Fibroblast of skin of right biceps (primary cell): ENCODE measurements at places on chromosomes 6 and 20.

DNA sequence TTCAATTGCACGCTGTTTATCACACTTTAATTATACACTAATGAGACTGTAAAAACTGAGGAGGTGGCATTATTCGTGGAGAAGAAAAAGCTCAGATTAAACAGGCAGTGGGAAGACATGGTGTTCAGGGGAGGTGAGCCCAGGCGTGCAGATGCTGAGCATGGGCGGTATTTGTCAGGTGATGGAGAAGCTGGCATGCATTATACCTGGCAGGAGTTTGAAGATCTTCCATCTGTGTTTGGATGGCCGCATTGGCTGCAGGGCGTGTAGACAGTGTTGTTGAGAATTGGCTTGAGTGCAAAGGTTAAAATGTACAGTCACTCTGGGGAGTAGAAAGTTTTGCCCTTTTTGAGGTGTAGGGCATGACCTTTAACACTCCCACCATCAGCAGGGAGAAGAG is 213.8 kb downstream of the ERMARD start:
- DNase-seq = no peak

- DNase-seq = no peak
Observed at GRCh38 chr6:37285861-37286311, 27.9 kb upstream of the TMEM217 start.

- DNase-seq = peak; percentile 62
Observed at GRCh38 chr6:31246051-31246521, 25.8 kb downstream of the HLA-C start.

- no peak for DNase-seq
Observed at GRCh38 chr6:128238225-128238624, 282.2 kb downstream of the PTPRK start.

DNA sequence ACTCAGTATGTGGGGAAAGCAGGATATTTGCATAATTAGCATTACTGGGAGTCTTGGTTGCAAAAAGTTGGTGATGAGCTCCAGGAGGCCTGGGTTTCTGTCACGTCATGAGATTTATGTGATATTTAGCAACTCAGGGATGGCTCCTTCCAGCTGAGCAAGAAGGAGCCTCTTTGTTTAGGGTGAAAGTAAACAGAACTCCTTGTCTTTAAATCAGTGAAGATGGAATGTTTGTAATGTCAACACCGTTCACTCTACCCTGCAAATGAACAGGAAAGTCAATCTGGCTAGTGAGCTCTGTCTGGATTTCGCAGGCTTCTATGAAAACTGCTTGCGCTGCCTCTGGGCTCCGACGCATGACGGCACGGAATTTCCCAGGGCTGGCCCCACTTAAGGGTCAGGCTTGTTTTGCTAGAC is 86.9 kb downstream of the PXDC1 start:
- DNase-seq = peak; percentile 40

GRCh38 chr6:129704708-129705107 is 5.3 kb downstream of the ARHGAP18 start:
- no peak for DNase-seq

DNA sequence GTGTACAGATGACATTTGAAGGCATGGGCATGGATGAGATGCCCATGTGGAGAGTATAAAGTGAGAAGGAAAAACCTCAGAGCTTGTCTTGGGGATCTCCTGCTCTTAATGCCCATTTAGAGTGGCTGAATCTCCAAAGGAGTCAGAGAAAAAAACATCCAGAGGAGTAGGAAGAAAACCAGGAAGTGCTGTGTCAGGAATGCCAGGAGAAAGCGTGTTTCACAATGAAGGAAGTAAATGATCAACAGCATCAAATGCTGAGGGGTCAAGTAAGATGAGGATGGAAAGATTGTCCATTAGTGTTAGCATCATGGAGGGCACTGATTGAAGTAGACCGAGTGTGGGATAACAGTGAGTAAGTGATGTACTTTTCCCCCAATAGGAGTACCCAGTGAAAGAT is 56.1 kb downstream of the FIG4 start:
- no peak for DNase-seq

DNA sequence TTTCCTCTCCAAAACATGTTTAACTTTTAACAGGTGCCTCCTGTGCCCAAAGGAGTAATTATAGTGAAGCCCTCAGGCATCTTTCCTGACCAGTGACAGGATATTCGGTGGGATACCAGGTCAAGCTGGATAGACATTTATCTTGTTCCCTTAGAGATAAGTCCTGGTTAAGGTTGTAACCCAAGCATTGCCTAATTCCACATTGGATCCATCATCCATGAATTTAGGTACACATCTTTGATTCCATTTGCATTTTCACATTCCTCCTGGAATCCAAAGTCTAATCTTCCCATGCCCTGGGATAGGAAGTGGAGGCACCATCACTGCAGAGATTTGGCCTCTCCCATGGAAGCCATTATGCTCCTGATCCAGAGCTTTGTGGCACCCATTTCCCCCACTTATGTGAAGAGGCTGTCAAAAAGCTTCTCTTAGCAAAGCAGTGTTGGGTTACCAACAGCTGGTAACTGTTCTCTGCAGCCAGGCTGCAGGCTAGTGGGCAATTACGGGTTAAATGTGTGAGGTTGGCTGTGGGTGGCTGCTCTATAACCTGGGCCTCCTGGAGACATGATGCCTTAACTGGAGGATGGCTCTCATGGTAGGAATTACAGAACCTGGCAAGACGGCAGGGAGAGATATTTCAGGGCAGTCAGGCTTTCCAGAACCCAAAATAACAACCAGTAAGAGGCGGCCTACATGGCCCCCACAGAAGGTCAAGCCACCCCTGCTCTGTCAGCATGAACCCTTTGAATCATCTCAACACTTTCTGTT is 96.9 kb upstream of the VGLL2 start:
- no peak for DNase-seq

GRCh38 chr6:127367023-127367375 is 23.6 kb upstream of the ECHDC1 start:
- DNase-seq = no peak

- DNase-seq = no peak
Observed at GRCh38 chr6:160051390-160051789, 70.2 kb upstream of the SLC22A1 start.

DNA sequence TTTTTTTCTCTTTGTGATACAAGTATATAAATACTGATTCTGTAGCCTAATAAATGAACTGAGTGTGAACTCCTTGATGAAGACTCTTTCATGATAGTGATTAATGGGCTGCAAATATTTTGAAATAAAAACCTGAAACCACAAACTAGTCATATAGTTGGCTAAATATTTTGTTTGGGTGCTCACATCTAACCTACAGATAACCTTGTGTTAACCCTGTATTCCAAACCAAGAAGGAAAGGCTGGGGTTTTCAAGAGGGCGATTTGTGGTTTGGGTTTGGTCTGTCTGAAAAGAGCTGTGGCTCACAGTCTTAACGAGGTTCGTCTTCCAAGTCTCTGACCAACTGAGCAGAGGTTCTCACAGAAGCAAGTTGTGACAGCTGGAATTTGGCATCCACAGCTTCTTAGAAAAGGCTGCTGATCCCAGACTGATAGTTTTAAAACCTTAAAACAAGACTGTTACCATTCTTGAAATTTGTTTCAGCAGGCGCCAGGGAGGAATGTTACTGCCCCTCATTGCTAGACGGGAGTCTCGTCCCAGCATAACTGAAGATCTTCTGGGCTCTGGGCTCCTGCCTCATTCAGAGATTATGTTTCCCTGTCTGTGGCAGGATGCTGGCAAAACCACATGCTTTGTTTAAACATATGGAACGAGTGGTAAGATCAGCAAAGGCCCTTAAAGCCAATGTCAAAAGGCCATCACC is 736.4 kb upstream of the MARCKS start:
- peak; percentile 100 for DNase-seq

DNA sequence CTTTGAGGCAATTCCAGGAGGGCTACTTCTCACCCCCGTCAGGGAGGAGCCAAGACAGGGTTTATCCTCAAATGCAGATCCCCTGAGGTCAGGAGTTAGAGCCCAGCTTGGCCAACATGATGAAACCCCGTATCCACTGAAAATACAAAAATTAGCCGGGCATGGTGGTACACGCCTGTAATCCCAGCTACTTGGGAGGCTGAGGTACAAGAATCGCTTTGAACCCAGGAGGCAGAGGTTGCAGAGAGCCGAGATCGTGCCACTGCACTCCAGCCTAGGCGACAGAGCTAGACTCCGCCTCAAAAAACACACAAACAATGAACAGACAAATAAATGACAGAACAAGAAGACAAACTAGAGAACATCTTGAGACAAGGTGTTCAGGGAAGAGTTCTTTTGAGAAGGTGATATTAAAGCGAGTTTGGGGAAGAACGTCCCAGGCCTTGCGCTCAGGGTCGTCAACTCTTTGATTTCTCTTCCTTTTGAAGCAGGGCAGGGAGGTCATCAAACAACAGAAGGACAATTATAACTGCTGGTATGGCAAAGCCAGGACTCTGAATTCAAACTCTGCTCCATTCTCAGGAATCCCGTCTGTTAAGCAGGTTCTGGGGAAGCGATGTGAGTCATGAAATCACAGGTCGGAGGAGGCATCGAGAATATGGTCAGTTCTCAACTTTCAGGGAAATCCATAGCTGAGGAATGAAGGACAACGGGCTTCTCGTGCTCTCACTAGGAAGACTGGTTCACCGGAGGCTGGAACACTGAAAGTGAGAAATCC is 1.4 kb upstream of the RALY start:
- no peak for DNase-seq

DNA sequence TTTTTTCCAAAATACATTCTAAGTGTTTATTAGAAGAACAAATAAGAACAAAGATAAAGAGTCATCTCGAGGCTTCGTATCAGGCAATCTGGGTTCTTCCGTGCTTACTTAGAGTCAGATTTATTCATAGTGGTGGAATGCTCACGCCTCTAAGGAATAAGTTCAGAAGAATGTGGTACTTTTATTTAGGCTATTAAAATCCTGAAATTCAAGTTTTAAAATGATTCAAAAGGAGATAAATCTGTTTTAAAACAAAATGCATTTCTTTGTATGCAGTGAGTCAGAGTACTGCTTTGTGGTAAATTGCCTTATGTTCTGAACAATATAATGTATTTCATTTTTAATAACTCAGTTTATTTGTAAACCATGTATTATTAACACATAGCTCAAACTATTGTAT is 89.1 kb downstream of the FUT9 start:
- DNase-seq = no peak

- peak; percentile 39 for DNase-seq
Observed at GRCh38 chr20:38789503-38790199, 15.8 kb upstream of the PPP1R16B start.

- peak; percentile 7 for DNase-seq
Observed at GRCh38 chr20:64203037-64203777, 39.0 kb downstream of the MYT1 start.

GRCh38 chr6:14189074-14189473 is 71.5 kb downstream of the CD83 start:
- DNase-seq = no peak

DNA sequence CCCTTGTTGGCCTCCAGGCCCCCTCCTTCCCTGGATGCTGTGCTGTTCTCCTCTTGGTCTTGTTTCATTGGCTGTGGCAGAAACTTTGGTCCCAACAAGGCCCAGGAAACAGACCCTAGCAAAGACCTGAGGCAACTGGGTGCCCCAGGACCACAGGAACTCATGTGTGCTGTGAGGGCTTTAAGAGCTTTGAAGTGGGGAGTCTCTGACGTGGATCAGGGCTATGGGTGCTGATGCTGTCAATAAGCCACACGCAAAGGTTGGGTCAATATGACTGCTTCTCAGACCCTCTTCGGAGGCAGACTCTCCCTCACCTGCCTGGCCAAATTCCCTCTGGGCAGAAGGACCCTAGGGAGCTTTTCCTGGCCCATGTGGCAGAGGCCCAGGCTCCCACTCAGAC is 91.5 kb upstream of the MLN start:
- no peak for DNase-seq

DNA sequence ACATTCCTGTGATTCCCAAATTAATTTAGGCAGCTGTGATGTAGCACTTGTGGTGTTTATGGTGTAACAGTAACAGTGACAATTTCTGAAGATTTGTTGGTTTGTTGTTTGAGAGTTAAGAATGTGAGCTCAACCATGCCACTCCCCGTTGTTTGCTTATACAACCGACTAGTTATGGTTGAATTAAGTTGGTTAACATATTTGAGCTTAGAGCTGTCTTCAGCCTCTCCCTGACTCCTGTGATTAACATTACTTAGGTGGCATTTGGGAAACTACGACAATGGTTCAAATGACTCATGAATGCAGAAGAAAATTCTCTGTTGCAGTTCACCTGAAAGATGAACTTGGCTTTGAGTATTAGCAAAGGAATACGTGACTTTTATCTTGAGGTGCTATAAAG is 35.9 kb upstream of the PRL start:
- peak; percentile 61 for DNase-seq

DNA sequence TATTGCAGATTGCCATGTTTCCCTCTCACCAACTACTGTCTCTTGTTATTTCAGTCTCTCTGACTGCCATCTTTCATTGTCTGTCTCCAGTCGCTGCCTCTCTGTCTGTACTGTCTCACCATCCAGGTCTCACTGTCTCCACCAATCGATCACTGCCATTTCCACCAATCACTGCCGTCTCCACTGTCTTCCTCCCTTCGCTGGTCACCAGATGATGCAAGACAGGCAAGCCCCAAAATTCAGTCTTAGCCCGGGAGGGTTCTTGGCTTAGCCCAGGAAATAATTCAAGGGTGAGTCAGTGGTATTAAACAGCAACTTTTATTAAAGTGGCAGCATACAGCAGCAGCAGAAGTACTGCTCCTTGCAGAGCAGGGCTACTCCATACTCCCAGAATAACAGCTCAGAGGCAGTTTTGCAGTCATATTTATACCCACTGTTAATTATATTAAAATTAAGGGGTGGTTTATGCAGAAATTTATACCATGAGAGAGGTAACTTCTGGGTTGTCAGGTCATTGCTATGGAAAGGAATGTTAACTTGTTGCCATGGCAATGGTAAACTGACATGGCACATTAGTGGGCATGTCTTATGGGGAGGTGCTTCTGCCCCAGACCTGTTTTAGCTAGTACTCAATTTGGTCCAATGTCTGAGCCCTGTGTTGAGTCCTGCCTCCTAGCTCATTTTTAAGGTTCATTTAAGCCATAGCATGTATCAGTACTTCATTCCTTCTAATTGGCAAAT is 23.0 kb upstream of the ECHDC1 start:
- peak; percentile 98 for DNase-seq

GRCh38 chr6:143579703-143580102 is 68.2 kb upstream of the FUCA2 start:
- DNase-seq = peak; percentile 83

DNA sequence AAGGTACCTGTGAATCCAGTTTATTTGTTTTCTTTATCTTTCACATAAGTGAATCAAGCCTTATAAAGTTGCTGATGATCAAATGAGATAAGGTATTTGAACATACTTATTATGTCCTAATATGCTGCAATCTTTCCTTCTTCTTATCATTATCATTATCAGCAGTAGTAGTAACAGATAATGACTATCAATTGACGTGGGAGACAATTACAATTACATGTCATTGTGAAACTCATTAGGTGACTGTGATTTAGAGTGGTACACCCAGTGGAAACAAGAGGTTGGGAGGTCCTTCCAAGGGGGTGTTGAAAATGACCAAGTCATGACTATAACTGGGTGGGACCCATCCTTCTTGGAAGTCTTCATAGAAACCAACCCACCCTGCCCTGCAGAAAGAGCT is 2.8 kb downstream of the CLIC5 start:
- DNase-seq = no peak

DNA sequence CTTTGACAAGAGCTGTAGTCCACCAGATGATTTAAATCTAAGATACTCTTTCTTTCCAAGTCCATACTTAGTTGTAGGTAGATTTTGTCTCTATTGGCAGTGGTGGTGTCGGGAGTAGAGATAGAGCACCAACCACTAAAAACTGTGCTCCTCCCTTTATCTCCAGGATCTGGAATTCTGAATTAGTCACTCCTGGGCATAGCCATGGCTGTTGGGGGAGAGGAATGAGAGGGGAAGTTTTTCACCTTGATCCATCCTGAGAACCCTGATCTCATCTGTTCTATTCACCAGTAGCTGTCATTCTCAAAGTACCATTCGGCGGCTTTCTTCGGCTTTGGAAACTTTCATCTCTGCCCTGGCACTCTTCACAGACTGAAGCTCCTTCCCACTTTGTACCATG is 35.6 kb upstream of the NKX2-4 start:
- peak; percentile 34 for DNase-seq
